ENCODE measurements at places on chromosomes 6 and 20. TPM values are rescaled to one million over a fixed set of nuclear protein-coding genes. Genes with fewer than 3 reads are reported as not detected.

DNA sequence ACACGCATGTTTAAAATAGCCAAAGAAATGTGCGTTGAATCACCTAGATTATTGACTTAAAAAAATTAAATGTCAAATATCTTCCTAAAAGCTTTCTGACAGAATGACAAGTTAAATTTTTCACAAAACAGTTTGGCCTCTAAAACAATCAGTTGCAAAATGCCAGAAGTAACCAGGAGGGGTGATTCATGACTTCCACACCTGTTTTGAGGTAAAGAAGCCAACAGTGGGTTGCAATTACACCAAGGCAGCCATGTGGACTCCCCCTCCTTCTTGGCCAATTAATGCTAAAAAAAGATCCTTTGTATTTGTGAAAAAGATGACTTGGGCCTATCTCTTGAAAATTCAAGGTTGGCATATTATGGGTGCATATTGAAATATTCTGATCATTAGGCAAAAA is 424.8 kb downstream of the CBLN4 start:
- H3K4me3 ChIP-seq, result no peak overlapping the region
- H3K4me1 ChIP-seq, result no peaks in the 10 kb centered on the region
- DNase-seq, result no peak

DNA sequence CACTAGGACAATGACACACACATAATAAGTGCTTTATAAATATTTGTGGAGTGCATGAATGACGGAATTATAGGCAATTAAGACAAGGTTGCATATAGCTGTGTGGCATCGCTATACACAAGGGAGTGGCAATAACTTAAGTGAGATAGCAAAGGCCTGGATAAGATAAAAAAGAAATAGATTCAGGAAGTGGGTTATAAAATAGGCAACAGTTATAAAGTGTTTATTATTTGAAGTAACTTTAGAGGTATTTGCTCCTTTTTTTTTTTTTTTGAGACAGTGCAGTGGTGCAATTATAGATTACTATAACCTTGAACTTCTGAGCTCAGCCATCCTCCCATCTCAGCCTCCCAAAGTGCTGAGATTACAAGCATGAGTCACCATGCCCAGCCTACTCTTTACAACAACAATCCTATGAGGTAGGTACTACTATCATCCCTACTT is 75.9 kb upstream of the LOC128125822 start:
- no peaks in the 10 kb centered on the region for H3K27me3 ChIP-seq
- H3K27ac ChIP-seq, result no peak overlapping the region
- H3K36me3 ChIP-seq, result no peaks in the 10 kb centered on the region
- H3K4me1 ChIP-seq, result no peaks in the 10 kb centered on the region
- no peak for DNase-seq
- no peak overlapping the region for H3K4me3 ChIP-seq

DNA sequence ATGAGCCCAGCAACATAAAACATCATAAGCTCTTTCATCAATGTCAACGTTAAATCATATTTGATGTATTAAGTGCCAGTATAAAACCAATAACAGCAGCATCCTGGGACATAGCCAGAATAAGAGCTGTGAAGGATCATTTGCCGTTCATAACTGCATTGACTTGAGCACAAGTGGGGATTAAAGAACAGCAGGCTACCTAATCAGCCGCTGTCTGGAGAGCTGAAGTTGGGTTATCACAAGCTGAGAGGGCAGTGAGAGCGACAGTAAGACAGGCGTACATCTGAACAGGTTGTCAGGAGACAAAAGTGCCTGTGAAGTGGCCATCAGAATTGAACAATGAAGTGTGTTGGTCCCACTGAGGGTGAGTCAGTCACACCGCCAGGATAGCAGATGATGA is 269.6 kb downstream of the GRIK2 start:
- H3K27ac ChIP-seq, result no peak overlapping the region
- H3K4me1 ChIP-seq, result no peaks in the 10 kb centered on the region
- H3K27me3 ChIP-seq, result no peaks in the 10 kb centered on the region
- no peak overlapping the region for H3K4me3 ChIP-seq
- no peaks in the 10 kb centered on the region for H3K36me3 ChIP-seq
- DNase-seq, result no peak

- no peak for DNase-seq
- no peaks in the 10 kb centered on the region for H3K27me3 ChIP-seq
- H3K36me3 ChIP-seq, result no peaks in the 10 kb centered on the region
- no peak overlapping the region for H3K27ac ChIP-seq
- H3K4me1 ChIP-seq, result no peaks in the 10 kb centered on the region
- no peak overlapping the region for H3K4me3 ChIP-seq
Observed at GRCh38 chr20:19699180-19699971, 58.7 kb upstream of the RIN2 start.

GRCh38 chr6:51396583-51396982 is 577.9 kb downstream of the TFAP2B start:
- H3K27me3 ChIP-seq, result no peaks in the 10 kb centered on the region
- DNase-seq, result no peak
- no peak overlapping the region for H3K4me3 ChIP-seq
- no peak overlapping the region for H3K27ac ChIP-seq

DNA sequence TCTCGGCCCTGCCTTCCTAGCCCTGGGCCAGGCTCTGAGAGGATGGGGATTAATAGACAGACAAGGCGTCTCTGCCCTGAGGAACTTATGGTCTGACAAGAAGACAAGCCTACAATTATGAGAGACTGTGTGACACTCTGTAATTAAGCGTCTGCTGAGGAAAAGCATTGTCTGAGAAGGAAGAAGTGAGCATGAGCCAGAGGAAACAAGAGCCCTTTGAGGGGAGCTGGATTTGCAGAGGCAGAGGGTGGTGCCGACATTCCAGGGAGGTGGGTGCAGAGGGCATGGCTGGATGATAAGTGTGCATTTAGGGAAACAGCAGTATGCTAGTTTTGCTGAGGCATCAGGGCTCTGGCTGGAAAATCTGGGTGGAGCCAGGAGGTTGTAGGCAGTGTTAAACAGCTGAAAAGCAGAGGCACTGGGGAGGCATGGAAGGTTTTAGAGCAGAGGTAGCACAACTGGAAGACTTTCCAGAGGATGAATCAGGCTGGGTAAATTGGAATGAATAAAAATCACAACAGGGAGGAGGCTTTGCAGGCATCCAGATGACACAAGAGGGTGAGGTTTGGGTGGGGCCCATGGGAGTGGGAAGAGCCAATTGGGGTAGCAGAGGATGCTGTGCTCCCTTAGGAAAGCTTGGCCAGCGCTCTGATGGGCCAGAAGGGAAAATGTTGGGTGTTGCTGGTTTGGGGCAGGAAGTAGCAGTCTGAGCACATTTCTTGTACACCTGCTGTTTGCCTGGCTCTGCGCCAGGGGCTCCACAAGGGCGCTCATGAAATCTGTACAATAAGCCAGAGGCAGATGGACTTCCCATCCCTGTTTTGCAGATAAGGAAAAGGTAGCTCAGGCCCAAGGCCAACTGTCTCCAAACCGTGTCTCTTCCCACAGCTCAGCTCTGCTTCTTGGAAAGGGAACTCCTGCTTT is 74.0 kb upstream of the MYL9 start:
- no peaks in the 10 kb centered on the region for H3K27me3 ChIP-seq
- no peak for DNase-seq
- peaks cover 68% of the 10 kb centered on the region for H3K4me1 ChIP-seq
- H3K4me3 ChIP-seq, result peak overlapping the region; percentile 12

GRCh38 chr6:31792761-31793171 is 2.8 kb downstream of the VARS1 start:
- H3K4me3 ChIP-seq, result no peak overlapping the region
- H3K27me3 ChIP-seq, result no peaks in the 10 kb centered on the region
- H3K36me3 ChIP-seq, result peaks cover 4% of the 10 kb centered on the region
- peaks cover 14% of the 10 kb centered on the region for H3K4me1 ChIP-seq

- H3K36me3 ChIP-seq, result no peaks in the 10 kb centered on the region
- H3K27me3 ChIP-seq, result no peaks in the 10 kb centered on the region
- no peak overlapping the region for H3K27ac ChIP-seq
- H3K4me3 ChIP-seq, result no peak overlapping the region
- no peak for DNase-seq
- H3K4me1 ChIP-seq, result no peaks in the 10 kb centered on the region
Observed at GRCh38 chr6:63926950-63927927, 291.6 kb downstream of the PHF3 start.

GRCh38 chr20:1081891-1082290 is 36.5 kb upstream of the PSMF1 start:
- H3K27me3 ChIP-seq, result no peaks in the 10 kb centered on the region
- no peak overlapping the region for H3K4me3 ChIP-seq
- H3K4me1 ChIP-seq, result no peaks in the 10 kb centered on the region
- DNase-seq, result no peak
- no peaks in the 10 kb centered on the region for H3K36me3 ChIP-seq

DNA sequence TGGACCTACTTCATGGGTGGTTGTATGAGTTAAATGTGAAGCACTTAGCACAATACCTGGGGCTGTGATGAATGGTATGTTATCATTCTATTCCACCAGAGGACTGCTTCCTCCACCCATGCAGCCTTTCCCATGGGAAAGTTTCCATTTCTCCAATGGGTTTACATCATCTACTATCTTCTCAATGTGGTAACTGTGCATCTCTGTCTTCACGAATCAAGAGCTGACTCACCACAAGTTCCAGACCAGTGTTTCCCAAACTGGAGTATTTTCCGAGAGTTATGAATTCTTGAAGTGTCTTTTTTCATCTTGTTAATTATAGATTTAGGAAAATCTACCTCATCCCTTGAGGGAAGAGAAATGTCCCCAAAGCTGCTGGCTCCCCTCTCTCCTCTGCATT is 182.8 kb downstream of the UNC5CL start:
- H3K4me3 ChIP-seq, result no peak overlapping the region
- no peak for DNase-seq
- no peak overlapping the region for H3K27ac ChIP-seq
- no peaks in the 10 kb centered on the region for H3K36me3 ChIP-seq
- H3K4me1 ChIP-seq, result no peaks in the 10 kb centered on the region
- no peaks in the 10 kb centered on the region for H3K27me3 ChIP-seq

DNA sequence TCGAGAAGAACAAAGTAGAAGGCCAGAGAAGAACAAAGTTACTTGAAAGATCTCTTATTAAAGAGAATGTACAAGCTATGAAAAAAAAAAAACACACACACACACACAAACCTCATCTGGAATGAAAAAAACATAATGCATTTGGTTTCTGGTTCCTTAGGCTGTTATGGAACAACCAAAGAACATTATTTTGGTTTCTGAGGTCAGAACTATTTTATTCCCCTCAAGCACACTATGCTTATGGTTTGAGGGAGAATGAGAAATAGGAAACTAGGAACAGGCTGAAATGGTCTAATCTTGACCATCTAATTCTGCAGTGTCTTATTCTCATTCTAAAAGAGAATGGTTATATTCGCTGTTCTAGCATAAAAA is 8.8 kb downstream of the PRDM1 start:
- H3K27me3 ChIP-seq, result peaks cover 4% of the 10 kb centered on the region
- H3K36me3 ChIP-seq, result no peaks in the 10 kb centered on the region
- no peak for DNase-seq
- H3K27ac ChIP-seq, result no peak overlapping the region

GRCh38 chr20:38874460-38875174 is 51.6 kb upstream of the FAM83D start:
- no peaks in the 10 kb centered on the region for H3K4me1 ChIP-seq
- no peak for DNase-seq
- H3K4me3 ChIP-seq, result no peak overlapping the region

DNA sequence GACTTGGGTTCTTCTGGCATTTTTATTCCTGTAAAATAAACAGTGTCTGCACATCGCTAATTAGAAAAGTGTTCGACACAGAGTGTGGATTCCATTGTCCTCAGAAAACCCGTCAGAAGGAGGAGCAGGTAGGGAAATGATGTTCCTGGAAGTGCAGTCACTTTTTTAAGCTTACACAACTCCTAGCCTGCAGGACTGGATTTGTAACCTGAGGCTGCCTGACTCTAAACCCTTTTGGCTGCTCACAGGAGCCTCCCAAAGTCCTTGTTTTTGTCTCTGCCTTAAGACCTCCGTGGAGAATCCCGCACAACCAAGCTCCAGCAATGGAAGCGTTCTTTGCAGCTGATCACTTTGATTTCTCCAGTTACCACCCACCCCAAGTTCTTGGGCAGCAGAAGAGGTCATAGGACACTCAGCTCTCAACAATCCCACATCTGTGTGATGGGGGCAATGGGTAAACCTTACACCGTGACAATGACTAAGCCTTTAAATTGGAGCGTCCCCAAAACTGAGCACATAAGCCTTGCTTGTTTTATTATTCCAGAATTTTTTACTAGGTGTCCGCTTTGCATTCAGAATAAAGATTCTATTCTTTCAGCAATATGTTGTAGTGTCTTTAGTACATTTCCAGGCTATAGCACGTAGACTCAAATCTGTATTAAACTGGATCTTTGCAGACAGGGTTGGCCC is 227.9 kb downstream of the TBXT start:
- no peaks in the 10 kb centered on the region for H3K4me1 ChIP-seq
- H3K4me3 ChIP-seq, result no peak overlapping the region
- no peaks in the 10 kb centered on the region for H3K27me3 ChIP-seq

- H3K27ac ChIP-seq, result no peak overlapping the region
- peaks cover 7% of the 10 kb centered on the region for H3K4me1 ChIP-seq
- no peaks in the 10 kb centered on the region for H3K27me3 ChIP-seq
- H3K36me3 ChIP-seq, result peaks cover 4% of the 10 kb centered on the region
- no peak for DNase-seq
Observed at GRCh38 chr6:131177996-131178395, 42.7 kb downstream of the AKAP7 start.

DNA sequence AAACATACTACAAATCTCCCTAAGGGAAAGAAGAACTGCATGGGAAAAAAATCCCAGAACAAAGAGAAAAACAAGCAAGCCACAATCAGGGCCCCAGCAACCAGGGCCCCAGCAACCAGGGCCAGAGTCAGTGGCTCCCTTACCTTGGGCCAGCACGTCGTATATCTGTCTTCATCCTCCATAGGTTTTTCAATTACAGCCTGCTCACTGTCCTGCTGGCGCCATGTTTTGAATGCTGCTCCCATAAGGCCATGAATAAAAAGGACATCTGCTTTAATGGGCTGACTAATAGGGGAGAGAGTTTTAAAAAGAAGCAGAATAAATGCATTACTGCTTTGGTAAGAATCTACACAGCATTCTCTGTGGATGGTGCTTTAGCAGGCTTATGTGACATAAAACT is 49.2 kb downstream of the SERAC1 start:
- H3K36me3 ChIP-seq, result peaks cover 34% of the 10 kb centered on the region
- H3K4me3 ChIP-seq, result no peak overlapping the region
- DNase-seq, result no peak

GRCh38 chr20:50190251-50191064 is at the start of gene CEBPB:
Gene CEBPB (plus strand): TSS chr20:50190830. CDS start chr20:50191034, 204 bp downstream.
- peak within 1 kb of the TSS; percentile 79 for H3K4me3 ChIP-seq
- peaks cover 15% of the 10 kb centered on the region for H3K36me3 ChIP-seq
- peaks cover 32% of the 10 kb centered on the region for H3K4me1 ChIP-seq
- no peaks in the 10 kb centered on the region for H3K27me3 ChIP-seq
- H3K27ac ChIP-seq, result peak within 1 kb of the TSS; percentile 99
- peak; percentile 55 for DNase-seq

The SYCP2 gene
- 0.95 TPM for total RNA-seq

The PLEKHG1 gene
- 8.4 TPM for total RNA-seq

The JAG1 gene
- 237 TPM for total RNA-seq

The KCNK16 gene
- not detected for total RNA-seq

The ECT2L gene
- not detected for total RNA-seq
